Thyroid gland (tissue), 4 donors: ENCODE measurements at places on chromosomes 2 and 18.

DNA sequence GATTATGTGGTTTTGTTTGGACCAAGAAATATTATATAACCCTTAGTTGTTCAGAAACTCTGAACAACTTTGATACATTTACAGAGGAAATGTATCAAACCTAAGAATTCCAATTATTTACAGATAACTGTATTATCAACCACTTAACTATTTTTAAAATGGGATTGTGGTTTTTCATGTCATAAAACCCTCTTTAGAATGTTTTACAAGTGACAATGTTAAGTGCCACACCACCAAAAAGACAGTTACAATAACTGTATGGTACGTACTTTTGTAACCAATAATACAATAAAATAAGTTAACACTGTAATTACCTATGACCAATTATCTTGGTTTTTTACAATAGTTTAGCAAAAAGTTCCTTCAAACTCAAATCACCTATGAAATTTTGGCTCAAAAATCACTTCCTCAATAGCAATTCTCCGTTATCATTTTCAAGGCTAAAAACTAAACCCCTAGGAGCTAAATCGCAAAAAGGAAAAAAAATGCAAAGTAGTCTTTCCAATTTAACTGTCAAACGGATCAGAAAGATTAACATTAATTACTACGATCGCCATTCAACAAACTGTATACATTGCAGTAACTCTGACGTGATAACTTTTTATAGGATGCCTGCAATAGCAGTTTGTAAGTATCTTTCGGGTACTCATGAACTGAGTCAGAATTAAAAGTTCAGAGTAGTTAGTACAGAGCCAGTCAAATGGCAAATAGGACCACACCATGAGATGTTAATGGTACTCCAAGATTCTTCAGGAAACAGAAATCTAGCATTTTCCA lies 1.5 kb downstream of the ROCK1 start:
- DNase-seq, result no peak

GRCh38 chr2:230905448-230906421 lies 19.3 kb downstream of the GPR55 start:
- peak; percentile 87 for DNase-seq

DNA sequence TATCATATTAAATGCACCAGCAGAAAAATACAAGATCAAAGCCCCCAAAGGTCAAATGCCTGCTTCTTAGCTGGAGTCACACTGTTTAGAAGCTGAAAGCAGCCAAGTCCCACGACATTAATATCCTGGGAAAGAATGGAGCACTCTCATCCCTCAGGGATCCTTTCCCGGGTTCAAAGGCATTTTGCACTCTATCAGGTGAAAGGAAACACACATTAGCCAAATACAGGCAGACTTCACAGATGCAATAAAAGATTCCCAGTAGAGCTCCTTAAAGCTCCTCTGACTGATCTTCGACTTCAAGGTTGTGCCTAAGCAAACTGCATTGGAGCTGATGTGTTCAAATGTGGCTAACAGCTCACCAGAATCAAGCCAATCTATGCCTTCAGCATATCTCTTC lies 158.4 kb downstream of the RNF152 start:
- no peak for DNase-seq

GRCh38 chr2:218026676-218027425 lies 24.1 kb upstream of the TNS1 start:
- peak; percentile 96 for DNase-seq

DNA sequence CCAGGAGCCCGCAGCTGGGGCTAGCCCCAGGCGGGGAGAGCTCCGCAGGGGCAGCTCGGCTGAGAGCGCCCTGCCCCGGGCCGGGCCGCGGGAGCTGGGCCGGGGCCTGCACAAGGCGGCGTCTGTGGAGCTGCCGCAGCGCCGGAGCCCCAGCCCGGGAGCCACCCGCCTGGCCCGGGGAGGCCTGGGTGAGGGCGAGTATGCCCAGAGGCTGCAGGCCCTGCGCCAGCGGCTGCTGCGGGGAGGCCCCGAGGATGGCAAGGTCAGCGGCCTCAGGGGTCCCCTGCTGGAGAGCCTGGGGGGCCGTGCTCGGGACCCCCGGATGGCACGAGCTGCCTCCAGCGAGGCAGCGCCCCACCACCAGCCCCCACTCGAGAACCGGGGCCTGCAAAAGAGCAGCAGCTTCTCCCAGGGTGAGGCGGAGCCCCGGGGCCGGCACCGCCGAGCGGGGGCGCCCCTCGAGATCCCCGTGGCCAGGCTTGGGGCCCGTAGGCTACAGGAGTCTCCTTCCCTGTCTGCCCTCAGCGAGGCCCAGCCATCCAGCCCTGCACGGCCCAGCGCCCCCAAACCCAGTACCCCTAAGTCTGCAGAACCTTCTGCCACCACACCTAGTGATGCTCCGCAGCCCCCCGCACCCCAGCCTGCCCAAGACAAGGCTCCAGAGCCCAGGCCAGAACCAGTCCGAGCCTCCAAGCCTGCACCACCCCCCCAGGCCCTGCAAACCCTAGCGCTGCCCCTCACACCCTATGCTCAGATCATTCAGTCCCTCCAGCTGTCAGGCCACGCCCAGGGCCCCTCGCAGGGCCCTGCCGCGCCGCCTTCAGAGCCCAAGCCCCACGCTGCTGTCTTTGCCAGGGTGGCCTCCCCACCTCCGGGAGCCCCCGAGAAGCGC lies 15.0 kb upstream of the GMPPA start:
- no peak for DNase-seq
